ENCODE measurements at places on chromosomes 3 and 15.
A peak's percentile ranks its signal among the peaks of the same experiment; 100 is the strongest.

- ATAC-seq, result no peak
Observed at GRCh38 chr3:136562026-136562425, 190.2 kb downstream of the STAG1 start.

DNA sequence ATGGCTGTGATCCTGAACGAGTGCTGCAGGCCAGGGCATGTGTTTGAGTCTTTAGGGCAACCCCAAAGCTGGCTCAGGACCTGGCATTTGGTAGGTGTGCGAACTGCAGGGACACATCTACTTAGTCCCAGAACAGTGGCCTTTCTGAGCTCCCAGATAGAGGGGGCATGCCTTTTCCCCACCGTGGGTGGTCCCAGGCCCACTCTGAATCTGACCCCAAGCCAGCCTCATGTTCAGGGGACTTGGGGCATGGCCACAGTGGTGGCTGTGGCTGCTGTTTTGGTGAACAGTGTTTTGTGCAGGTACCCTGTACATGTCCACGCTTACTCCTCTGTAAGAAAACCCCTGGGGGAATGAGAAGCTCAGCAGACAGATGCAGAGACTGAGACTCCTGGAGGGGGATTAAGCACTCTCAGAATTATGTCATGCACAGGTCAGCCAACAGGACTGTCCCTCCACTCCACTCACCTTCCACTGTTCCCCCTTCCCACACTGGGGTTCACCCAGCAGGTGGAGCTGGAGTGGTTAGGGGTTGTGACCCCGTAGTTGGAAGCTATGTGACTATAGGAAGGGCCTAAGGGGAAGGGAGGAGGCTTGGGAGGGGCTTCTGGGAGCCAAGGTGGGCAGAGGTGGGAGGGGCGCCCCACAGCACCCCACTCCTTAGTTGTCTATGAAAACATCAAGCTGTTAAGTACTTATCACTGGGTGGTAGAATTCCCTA, 16.4 kb downstream of the ESYT3 start:
- ATAC-seq, result no peak

GRCh38 chr3:15428539-15428938, 1.1 kb downstream of the EAF1 start:
- ATAC-seq, result peak; percentile 83

DNA sequence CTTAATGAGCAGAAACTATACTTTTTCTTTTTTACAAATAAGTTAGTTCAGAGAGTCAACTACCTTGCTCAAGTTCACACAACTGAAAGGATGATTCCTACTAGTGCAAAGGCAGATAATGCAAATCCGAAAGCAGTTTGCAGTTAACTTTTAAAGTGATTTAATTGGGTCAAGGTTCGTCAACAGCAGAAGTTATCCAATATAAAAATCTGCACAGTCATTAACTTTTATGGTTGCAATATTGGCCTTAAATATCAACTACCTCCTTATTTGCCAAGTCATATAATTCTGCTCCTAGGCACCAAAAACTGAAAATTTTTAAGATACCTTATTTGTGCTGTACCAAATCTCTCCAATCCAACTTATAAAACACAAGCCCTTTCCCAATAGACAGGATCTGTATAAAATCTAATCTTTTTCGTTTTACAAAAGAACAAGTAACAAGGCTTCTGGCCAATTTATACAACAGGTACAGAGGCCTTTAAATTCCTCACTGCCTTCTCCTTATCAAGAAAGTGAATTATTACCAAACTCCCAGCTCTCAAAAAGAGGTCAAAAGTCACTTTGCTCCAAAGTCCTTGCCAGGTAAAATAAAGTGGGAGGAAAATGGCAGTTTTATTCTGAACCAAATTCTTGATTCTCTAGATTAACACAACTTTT, 416.6 kb upstream of the NECTIN3 start:
- ATAC-seq, result no peak

GRCh38 chr15:98382139-98382538, 266.2 kb upstream of the IGF1R start:
- no peak for ATAC-seq

GRCh38 chr3:126166009-126166408, 14.4 kb downstream of the ALDH1L1 start:
- ATAC-seq, result no peak

- no peak for ATAC-seq
Observed at GRCh38 chr3:124862006-124862405, 25.2 kb downstream of the ITGB5 start.

- ATAC-seq, result peak; percentile 96
Observed at GRCh38 chr15:90686435-90687218, 30.5 kb upstream of the BLM start.

- ATAC-seq, result no peak
Observed at GRCh38 chr3:109125902-109126301, 8.0 kb upstream of the MORC1 start.

DNA sequence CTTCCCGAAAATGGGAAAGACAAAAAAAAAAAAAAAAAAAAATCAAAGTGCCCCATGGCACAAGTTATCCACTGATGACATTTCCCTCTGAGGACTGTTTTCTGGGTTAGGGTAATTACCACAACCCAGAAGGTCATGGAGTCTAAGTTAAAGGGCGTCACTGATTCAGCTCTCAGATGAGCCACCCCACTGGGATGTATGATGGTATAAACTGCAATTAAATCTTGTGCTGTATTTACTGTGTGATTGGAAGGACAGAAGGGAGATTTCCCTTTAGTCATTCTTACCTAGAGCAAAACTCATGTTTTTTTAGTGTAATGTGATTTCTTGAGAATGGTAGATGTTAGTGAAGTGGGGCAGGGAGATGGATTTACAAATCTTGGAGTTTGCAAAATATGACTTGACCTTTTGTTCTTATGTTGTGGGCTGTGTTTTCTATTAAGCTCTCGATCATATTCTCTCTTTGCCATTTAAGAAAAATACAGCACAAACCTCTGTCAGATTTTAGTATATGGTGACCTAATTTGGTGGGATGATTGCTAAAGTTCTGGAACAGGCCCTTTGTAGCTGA, 244.2 kb downstream of the PTPRG start:
- ATAC-seq, result no peak

DNA sequence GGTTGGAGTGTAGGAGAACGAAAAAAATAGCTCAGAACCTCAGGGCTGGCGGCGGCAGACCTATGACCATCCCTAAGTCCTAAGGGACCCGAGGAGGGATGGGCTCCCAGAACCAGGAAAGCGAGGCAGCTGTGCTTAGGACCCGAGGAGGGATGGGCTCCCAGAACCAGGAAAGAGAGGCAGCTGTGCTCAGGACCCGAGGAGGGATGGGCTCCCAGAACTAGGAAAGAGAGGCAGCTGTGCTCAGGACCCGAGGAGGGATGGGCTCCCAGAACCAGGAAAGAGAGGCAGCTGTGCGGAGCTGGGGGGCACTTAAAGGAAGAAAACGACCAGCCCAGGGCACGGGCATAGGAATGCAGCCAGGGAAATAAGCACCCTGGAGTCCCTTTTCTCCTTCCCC, 125.0 kb upstream of the DLG1 start:
- no peak for ATAC-seq

GRCh38 chr3:184231671-184232070, 2.3 kb downstream of the VWA5B2 start:
- ATAC-seq, result no peak

- no peak for ATAC-seq
Observed at GRCh38 chr3:104903064-104903463, 463.6 kb upstream of the ALCAM start.

DNA sequence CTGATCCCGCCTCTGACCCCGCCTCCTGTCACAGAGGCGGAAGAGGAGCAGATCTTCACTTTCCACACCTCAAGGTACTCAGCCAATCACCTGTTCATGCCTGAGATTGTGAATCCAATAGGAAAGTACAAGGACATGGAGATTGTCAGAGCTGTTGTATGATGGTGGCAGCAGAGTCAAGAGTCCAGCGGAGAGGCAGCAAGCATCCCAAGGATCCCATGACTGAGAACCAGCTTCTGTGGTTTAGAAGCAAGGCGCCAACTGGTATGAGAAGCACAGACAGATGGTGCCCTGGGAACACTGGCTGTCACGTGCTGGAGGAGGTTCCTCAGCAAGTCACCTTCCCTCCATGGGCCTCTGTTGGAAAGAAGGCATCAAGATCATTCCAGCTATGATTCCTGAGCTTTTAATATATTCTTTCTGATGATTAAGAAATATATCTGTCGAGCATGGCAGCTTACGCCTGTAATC, 93.9 kb downstream of the CPN2 start:
- no peak for ATAC-seq

GRCh38 chr3:169299889-169300288, 363.6 kb downstream of the MECOM start:
- ATAC-seq, result no peak

DNA sequence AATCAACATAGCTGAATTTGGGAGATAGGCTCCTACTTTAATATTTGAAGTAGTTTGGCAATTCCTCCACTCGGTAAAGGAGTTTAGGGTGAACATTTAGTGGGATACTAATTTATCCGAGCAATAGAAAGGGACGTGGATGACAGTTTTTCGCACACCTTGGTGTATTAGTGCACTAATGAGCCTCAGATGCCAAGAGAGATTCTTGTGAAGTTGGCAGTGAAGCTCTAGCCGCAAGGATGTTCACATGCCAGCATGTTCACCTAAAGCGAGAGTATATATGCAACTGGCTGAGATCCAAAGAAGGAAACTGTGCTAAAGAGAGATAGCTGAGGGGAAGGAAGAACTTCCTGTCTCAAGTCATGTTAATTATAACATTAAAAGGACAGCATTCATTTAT, 58.5 kb downstream of the TGFBR2 start:
- peak; percentile 9 for ATAC-seq

DNA sequence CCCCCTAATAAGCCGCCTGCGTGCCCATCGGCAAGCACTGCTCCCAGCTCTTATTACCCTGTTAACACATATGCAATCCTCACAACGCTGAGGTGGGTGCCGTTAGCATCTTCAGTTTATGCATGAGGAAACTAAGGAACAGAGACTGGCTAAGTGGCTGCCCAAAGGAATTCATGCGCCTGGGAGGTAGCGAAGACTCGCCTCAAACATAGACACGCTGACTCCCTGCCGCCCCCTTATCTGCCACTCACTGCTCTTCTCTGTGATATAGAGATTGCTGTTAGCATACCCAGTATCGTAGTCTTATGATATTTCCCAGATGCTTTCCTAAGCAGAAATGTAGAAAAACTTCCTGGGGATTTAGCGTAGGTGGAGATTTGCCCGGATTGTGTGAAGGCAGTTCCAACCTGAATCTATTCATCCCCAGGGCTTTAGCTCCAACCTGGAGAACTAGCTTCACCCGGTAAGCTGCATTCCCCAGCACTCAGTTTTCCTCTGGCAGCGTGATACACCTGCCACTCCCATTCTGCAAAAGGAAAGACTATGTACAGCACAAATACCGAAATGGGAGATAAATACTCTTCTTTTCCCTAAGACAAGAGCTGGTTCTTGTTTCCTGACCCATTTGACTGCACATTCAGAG, 23.7 kb upstream of the CD47 start:
- ATAC-seq, result no peak

DNA sequence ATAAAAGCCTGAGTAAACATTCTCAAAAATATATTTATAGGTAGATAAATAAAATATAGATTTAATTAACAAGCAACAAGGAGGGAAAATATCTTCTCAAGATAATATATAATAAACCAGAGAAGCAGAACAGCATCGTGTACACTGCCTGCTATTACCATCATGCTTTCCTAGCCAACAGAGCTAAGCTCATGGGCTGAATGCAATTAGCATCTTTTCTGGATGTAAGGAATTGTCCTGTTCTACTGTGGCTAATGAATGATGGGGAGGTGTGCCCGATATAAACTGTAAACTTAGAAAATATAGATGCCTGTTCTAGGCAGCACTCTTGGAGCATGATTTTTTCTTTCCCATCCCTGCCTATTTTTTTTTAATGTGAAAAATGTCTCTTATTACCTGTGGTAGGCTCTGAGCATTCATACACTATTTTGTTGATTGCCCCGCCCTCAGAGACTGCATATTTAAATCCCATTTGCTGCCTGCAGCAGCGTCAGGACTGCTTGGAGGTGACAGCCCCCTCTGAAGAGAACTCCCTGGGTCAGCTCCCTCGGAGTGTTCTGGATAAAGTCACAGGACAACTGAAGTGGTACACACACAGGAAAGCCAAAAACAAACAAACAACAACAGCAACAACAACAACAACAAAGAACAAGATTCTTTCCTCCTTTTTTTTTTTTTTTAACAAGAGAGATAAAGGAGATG, 312.3 kb downstream of the SATB1 start:
- no peak for ATAC-seq

GRCh38 chr3:56124546-56124945, 343.7 kb downstream of the ERC2 start:
- no peak for ATAC-seq

GRCh38 chr3:9346141-9346540, 16.7 kb upstream of the THUMPD3 start:
- no peak for ATAC-seq

- no peak for ATAC-seq
Observed at GRCh38 chr3:12476238-12476897, 7.9 kb upstream of the TSEN2 start.

DNA sequence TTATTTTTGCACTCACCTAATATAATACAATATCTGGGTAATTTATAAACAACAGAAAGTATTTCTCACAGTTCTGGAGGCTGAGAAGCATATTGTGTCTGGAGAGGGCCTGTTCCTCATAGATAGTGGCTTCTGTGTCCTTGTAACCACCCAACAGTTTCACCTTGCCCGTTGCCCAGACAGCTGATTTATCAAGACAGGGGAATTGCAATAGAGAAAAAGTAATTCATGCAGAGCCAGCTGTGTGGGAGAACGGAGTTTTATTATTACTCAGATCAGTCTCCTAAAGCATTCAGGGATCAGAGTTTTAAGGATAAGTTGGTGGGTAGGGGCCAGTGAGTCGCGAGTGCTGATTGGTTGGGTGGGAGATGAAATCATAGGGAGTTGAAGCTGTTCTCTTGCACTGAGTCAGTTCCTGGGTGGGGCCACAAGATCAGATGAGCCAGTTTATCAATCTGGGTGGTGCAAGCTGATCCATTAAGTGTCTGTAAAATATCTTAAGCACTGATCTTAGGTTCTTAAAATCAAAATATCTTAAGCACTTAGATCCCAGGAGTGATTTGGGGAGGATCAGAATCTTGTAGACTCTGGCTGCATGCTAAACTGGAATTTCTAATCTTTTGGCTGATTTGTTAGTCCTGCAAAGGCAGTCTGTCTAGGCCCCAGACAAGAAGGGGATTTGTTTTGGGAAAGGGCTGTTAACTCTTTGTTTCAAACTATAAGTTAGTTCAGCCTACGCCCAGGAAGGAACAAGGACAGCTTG, 33.9 kb upstream of the C15orf39 start:
- peak; percentile 74 for ATAC-seq

DNA sequence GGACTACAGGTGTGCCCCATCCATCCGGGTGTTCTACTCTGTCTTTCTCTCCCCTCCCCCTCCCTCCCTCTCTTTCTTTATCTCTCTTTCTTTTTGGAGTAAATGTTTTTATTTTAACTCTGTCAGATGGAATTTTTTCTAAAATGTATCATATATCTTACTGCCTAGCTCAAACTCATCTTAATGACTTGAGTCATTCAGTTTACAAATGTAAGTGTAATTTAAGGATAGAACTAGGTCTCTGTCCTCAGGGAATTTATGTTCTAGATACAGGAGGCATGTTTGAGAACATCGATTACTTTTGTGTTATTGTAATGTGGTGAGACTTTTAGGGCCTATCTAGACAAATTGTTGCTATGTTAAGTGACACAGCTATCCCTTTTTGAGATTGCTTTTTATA, 3.5 kb downstream of the TBC1D23 start:
- no peak for ATAC-seq

- no peak for ATAC-seq
Observed at GRCh38 chr3:33212406-33212805, 6.2 kb downstream of the SUSD5 start.
